ENCODE measurements at places on chromosomes 6 and 20.

- DNase-seq: no peak
- no peak overlapping the region for H3K4me3 ChIP-seq
- H3K27ac ChIP-seq: no peak overlapping the region
- no peaks in the 10 kb centered on the region for H3K36me3 ChIP-seq
Observed at GRCh38 chr6:112017760-112018537, 36.0 kb upstream of the CCN6 start.

DNA sequence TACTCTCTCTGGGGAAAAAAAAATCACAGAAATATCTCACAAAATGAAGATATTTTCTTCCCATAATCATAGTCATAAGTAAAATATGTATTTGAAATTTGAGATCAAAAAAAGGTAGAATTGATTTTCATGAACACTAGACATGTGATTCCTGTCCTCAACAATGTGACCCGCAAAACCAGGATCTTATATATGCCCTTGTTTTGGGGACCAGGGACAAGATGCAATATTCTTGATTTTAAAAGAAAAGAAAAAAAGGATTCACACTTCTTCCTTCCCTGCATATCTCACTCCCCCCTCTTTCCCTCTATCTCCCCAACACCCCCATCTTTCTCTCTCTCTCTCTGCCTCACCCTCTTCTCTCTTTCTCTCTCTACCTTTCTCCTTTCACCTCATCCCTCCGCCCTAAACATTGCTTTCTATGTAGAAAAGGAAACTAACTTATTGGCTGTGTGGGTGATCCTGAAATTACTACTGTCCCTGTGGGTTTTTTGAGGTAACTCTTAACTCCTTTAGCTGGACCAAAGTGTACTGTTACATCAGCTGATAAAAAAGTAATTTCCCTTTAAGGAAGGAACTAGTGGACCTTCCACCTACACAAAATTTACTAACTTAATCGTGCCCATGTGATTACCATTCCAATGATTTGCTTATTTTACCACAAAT, 85.6 kb downstream of the AIG1 start:
- no peak overlapping the region for H3K4me3 ChIP-seq
- H3K4me1 ChIP-seq: no peaks in the 10 kb centered on the region
- H3K27me3 ChIP-seq: no peaks in the 10 kb centered on the region
- peaks cover 1% of the 10 kb centered on the region for H3K36me3 ChIP-seq
- no peak for DNase-seq
- H3K27ac ChIP-seq: no peak overlapping the region

- H3K36me3 ChIP-seq: peaks cover 26% of the 10 kb centered on the region
- no peak for DNase-seq
- H3K27me3 ChIP-seq: no peaks in the 10 kb centered on the region
Observed at GRCh38 chr20:50565383-50565782, 55.2 kb downstream of the PTPN1 start.

GRCh38 chr6:21961226-21961625, 335.6 kb downstream of the PRL start:
- H3K36me3 ChIP-seq: peaks cover 19% of the 10 kb centered on the region
- no peak overlapping the region for H3K4me3 ChIP-seq
- no peak overlapping the region for H3K27ac ChIP-seq
- no peak for DNase-seq

- H3K36me3 ChIP-seq: peaks cover 10% of the 10 kb centered on the region
- no peak for DNase-seq
- no peak overlapping the region for H3K27ac ChIP-seq
- no peak overlapping the region for H3K4me3 ChIP-seq
Observed at GRCh38 chr6:22147921-22148776, 148.7 kb downstream of the PRL start.

- H3K27me3 ChIP-seq: no peaks in the 10 kb centered on the region
- no peaks in the 10 kb centered on the region for H3K4me1 ChIP-seq
- no peak overlapping the region for H3K4me3 ChIP-seq
- H3K36me3 ChIP-seq: peaks cover 4% of the 10 kb centered on the region
Observed at GRCh38 chr6:42260972-42261371, 43.3 kb upstream of the MRPS10 start.

Data from progenitor cell of endocrine pancreas (in vitro differentiated cells).